ENCODE measurements at places on chromosomes 3 and 15. TPM values are rescaled to one million over a fixed set of nuclear protein-coding genes. Genes with fewer than 3 reads are reported as not detected.
A peak's percentile ranks its signal among the peaks of the same experiment; 100 is the strongest.

DNA sequence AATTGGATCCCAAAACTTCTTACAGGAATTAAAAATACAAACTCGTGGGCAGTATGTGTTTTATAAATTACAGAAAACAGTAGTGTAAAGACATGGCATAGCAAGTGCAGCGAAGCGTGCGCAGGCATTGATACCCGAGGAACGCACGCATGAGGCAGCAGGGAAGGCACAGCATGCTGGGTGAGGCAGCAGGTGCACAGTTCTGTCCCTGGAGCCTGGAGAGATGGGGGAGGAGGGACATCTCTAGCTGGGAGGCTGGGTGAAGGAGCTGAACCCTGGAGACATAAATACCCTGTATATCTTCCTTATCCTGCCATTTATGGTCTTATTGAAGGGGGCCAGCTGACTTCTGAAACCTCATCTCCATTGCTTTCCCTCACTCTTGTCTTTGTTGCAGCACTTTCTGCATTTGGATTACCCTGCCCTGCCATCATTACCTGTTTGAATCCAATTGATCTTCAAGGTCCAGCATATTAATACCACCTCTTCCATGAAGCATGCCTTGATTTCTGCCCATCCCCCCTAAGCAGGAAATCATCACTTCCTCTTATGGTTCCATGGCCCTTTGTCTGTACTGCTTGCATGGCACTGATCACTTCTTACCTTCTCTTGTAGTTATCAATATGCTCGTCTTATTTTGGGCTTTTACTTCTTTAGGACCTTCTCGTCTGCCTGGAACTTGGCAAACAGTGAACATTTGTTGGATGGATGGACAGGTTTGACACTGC lies 20.5 kb downstream of the LPP start:
- no peak overlapping the region for H3K27ac ChIP-seq
- H3K27me3 ChIP-seq, result no peaks in the 10 kb centered on the region
- no peak for DNase-seq
- H3K36me3 ChIP-seq, result peaks cover 11% of the 10 kb centered on the region

GRCh38 chr3:106678657-106679390 lies 698.4 kb upstream of the CCDC54 start:
- no peak for DNase-seq
- no peaks in the 10 kb centered on the region for H3K36me3 ChIP-seq
- no peak overlapping the region for H3K4me3 ChIP-seq

DNA sequence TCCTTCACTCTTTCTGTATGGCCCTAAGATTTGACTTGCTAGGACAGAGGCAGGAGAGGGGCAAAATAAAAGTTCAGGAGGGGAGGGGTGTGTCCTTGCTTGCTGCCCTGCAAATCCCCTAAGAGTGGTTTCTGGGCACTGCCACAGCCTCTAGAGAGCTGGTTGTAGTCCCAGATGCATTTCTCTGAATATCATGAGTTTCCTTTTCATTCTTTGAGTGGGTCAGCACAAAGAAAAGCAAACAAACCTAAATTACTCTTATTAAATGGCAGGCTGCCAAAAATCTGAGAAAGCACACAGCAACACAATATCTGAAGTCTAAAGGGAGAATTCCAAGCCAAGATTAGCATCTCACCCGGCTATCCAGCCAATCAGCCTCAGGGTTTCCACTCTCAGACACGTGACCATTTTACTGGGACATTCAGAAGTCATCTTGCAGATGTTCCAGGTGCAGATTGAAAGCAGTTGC lies 919.3 kb downstream of the TUSC7 start:
- H3K27me3 ChIP-seq, result peaks cover 2% of the 10 kb centered on the region
- H3K36me3 ChIP-seq, result no peaks in the 10 kb centered on the region
- H3K4me1 ChIP-seq, result peaks cover 48% of the 10 kb centered on the region
- peak overlapping the region; percentile 85 for H3K27ac ChIP-seq
- peak overlapping the region; percentile 33 for H3K4me3 ChIP-seq
- no peak for DNase-seq

GRCh38 chr15:89091627-89092220 lies 3.5 kb downstream of the ABHD2 start:
- H3K27ac ChIP-seq, result peak overlapping the region; percentile 89

- H3K4me3 ChIP-seq, result no peak overlapping the region
- no peak for DNase-seq
- H3K27ac ChIP-seq, result peak overlapping the region; percentile 35
- no peaks in the 10 kb centered on the region for H3K36me3 ChIP-seq
Measured at GRCh38 chr15:71804695-71805470, 5.5 kb upstream of the NR2E3 start.

DNA sequence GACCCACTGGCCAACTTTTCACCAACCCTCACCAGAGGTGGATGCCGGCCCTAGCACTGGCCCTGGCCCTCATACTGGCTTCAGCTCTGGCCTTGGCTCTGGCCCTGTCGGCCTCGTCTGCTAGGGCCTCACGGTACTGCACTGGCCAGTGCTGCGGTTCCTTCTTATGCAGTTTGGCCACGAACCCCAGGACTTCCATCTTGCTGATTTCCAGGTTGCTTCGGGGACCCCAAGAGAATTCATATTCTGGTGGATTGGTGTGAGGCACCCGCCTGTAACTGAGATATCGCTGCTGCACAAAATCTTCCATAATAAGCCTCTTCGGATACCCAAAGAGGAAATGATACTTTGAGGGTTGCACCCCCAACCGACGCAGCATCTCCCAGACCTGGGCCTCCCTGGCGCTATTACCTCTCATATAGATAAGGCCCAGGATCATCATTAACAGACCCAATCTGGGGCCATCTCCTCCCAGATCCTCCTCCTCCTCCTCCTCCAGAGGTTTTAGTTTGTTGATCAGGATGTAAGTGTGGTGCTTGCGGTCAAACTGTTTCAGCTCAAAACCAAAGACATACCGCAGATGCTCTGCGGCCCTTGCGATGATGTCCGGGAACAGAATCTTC lies 883 bp downstream of the MAGEF1 start:
- H3K36me3 ChIP-seq, result peaks cover 19% of the 10 kb centered on the region
- H3K4me1 ChIP-seq, result peaks cover 31% of the 10 kb centered on the region
- H3K27ac ChIP-seq, result peak overlapping the region; percentile 87
- H3K27me3 ChIP-seq, result no peaks in the 10 kb centered on the region

DNA sequence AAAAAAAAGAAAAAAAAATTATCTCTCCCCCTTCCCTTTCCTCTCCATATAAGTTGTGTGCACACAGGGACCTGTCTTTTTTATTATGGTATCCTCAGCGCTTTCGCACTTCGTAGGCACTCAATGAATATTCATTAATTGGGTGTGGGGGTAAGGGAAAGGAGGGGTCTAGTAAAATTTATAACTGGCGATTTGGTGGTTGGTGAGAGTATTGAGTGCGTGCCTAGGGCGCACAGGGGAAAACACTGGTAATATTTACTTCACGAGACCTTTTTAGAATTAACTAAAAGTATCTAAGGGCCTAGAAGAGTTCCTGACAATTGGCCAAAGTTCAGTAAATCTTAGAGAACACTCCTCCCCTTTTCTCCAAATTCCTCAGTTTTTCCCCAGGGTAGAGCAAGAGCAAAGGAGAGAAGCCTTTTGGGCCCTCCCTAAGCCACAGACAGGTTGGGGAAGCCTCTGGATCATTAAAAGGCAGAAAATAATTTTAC lies 25.7 kb downstream of the TYRO3 start:
- H3K27ac ChIP-seq, result peak overlapping the region; percentile 66
- H3K36me3 ChIP-seq, result no peaks in the 10 kb centered on the region
- H3K27me3 ChIP-seq, result no peaks in the 10 kb centered on the region
- DNase-seq, result no peak

ZNF620 gene
- 4.8 TPM for total RNA-seq

CHRM5 gene
- total RNA-seq, result not detected

HRG gene
- total RNA-seq, result not detected

ARPIN gene
- total RNA-seq, result 18.7 TPM

FGF7 gene
- total RNA-seq, result 0.32 TPM
